SW480 (cell line): ENCODE measurements at places on chromosomes 2 and 18.
A peak's percentile ranks its signal among the peaks of the same experiment; 100 is the strongest.

DNA sequence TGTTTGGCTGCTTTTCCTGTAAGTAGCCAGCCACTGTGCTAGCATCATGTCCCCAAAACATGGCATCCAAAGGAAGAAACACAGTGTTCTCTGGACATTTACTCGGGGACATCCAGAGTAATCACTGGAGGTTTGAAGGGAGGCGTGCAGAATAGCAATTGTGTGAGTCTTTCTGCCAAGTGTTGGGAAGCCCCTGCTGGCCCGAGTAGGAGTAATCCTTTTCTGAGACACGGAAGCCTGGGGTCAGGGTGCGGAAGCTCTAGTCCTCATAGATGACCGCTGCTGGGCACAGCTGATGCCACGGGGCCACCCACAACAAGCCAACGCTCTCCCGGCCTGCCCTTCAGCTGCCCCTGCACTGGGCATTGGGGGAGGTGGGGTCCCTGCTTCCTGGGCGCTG, 24.8 kb upstream of the HDAC4 start:
- DNase-seq = no peak

GRCh38 chr2:95276244-95276887, 2.1 kb downstream of the PROM2 start:
- no peak for DNase-seq

GRCh38 chr2:216606551-216607276, 26.5 kb upstream of the IGFBP2 start:
- DNase-seq = no peak

GRCh38 chr2:229856413-229856812, 65.4 kb downstream of the TRIP12 start:
- DNase-seq = no peak

DNA sequence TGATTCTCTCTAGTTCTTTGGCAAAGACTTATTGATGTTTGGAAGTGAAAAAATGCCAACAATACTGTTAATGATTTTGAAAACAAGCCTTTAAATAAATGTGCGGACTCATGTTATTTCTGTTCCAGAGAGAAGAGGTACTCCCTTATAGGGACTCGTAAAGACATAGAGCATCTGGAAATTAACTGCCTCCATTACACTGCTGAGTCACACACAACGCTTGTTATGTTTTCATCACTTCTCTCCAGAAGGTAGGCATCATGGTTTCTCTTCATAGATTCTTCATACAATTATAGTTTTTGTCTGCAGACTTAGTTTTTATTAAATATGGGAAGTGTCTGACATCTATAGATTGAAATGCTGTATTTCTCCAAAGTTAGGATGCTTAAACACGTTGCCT, 302.5 kb upstream of the EPC2 start:
- no peak for DNase-seq

GRCh38 chr2:213252206-213252605, 32.1 kb upstream of the SPAG16 start:
- DNase-seq = no peak

DNA sequence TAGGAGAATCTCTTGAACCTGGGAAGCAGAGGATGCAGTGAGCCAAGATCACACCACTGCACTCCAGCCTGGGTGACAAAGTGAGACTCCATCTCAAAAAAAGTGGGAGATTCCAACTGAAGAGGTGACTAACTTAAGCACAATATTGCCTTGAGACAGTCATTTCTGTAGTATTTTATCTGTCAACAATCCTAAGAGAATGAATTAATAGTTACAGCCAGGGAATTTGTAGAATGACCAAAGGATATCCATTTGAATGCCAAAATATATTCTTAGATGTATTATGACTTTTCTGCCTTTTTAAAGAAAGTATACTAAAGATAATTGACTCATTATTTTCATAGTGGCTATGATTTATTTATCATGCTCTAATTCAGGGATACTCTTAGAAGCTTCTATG, 40.7 kb upstream of the CCDC150 start:
- DNase-seq = no peak

- peak; percentile 93 for DNase-seq
Observed at GRCh38 chr2:10408649-10409579, 39.2 kb downstream of the ODC1 start.

DNA sequence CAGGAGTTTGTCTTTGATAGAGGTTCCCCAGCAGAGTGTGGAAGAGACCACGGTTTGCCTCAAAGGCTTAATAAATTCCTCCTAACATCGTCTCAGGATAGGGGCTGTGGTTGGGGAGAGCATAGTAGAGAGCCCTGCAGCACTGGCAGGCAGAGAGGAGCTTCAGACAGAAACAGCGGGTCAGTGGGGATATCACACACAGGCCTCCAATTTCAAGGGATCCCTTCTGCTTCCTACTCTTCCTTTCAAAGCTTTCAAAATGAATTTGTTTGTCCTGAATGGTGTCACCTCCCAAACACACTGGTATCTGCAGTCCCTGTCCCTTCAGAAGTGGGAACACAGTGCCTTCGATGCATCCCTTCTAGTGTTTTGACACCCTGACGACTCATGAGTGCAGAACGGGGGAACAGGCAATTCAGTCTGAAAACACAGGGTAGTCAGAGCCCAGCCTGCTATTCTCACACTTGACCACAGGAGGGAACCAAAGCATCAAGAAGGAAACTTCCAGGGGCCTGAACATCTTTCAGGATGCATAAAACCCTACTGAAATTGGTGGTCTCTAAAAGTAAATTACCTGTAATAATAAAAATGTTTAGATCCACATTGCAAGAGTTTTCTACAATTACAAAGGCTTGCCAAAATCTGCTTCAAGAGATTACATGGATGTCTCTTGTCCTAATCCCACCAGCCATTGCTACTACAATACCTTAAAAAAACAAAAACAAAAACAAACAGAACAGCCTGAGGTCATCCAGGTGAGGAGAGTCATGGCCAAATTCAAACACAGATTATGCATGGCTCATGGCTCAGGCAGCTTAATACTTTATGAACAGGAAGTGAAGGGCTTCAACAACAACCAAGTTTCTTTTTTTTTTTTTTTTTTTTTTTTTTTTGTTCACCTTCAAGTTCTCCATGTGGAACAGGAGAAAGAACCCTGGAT, 49.8 kb downstream of the SLC14A2 start:
- DNase-seq = peak; percentile 11
